ENCODE measurements at places on chromosomes 13 and 19.

DNA sequence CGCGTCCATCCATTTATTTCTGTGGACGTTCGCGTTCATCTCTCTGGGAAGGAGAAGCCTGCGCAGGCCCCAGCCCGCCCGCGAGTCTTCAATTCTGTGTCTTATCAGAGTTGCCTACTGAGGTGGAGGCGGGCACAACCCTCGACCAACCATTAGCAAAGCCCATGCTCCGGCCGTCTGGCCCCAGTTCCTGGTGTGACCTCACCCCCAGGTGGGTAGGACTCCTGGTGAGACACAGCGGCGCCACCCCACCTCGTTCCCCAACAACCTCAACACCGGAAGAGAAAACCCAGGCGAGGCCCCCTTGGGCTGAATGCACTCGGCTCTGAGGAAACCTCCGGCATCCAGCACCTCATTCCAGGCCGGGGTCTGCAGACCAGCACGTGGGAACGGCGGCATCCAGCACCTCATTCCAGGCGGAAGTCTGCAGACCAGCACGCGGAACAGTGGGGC lies 14.7 kb downstream of the ZNF787 start:
- DNase-seq, result no peak

GRCh38 chr19:2270157-2270422 lies 11.9 kb downstream of the PEAK3 start:
- no peak for DNase-seq

- DNase-seq, result no peak
These were observed 95.2 kb downstream of the ELF1 start for GRCh38 chr13:40923867-40924266.

GRCh38 chr13:20178156-20178555 lies 14.6 kb downstream of the GJB2 start:
- no peak for DNase-seq

- DNase-seq, result no peak
These were observed 55.4 kb downstream of the KDM4B start for GRCh38 chr19:5024282-5024681.

DNA sequence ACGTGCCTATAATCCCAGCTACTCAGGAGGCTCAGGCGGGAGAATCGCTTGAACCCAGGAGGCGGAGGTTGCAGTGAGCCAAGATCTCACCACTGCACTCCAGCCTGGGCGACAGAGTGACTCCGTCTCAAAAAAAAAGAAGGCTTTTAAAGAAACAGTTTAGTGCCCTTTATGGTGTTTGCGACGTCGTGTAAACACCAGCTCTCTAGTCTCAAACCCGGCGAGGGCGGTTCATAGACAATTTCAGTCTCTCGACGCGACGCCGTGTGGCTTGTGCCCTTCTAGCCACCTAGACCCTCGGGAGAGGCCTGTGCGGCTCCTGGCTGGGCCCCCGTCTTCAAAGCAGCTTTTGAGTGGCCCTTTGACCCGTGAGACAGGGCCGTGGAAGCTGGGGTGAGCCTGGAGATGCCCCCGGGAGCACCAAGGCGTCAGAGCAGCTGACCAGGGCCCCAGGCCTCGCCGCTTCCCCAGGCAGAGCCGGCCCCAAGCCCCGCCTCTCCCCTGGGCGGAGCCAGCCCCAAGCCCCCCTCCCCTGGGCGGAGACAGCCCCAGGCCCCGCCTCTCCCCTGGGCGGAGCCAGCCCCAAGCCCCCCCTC lies 5.0 kb upstream of the MADCAM1 start:
- DNase-seq, result no peak

DNA sequence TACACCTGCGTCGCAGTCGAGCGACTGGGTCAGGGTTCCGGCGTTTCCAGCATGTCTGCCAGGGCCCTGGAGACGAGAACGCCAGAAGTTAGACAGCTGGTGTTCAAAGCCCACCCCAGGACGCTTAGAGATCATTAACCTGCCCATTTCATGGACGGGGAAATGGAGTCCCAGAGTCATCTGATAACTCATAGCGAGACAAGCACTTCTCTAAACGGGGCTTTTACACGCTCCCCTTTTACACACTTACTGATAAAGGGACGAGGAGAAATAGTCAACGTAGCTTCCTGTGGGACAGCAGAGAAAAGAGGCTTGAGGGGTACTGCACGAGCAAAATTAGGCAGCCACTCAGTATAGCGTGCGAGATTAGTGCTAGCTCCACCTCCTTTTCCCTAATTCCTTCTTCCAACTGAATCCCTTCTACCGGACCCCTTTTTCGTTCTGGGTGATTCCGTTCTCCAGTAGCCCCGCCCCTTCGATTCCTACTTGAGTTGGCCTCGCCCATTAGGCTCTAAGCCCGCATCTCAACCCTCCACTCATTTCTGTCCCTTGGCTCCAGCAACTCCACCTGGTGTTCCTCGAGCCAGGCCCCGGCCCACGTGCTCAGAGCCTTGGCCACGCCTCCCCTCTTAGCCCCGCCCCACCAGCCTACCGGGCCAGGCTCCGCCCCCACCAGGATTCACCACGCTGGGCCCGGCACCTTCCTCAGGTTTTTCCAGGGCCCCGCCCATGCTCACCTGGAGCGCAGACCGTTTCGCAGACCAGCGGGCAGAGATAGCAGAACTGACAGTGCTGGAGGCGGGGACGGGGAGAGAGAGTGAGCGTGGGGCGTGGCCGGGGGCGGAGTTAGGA lies 3.7 kb downstream of the HRC start:
- peak; percentile 64 for DNase-seq

DNA sequence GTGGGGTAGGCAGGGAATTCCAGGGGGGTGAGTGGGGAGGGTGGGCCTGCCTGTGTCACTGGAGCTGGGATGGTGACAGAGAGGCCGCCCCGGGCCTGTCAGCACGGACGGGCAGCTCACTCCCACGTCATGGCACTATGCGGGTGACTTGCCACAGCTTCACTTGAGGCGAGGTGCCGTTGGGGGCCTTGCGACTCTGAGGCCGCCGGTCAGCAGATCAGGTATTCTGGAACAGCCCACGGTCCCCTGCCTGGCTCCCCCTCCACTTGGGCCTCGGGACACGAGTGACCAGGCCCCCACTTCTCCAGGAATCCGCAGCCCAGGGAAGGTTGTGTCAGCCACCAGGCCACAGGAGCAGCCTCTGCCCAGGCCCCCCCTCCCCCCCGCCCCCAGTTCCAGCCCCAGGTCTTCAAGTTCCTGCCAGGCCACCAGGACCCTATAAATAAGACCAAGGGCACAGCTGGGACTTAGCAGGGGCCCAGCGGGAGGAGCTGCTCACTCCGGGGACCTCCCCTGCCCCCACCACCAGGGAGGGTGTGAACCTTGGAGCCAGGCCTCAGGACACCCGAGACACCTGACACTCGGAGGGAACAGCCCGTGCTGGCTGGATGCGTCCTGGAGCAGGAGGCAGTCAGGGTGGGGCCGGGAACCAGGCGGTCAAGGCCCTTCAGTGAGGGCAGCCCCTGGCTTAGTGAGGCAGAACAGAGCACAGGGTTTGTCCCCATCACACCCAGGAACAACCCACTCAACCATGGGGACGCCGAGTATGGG lies 2.7 kb upstream of the MIDN start:
- DNase-seq, result no peak

DNA sequence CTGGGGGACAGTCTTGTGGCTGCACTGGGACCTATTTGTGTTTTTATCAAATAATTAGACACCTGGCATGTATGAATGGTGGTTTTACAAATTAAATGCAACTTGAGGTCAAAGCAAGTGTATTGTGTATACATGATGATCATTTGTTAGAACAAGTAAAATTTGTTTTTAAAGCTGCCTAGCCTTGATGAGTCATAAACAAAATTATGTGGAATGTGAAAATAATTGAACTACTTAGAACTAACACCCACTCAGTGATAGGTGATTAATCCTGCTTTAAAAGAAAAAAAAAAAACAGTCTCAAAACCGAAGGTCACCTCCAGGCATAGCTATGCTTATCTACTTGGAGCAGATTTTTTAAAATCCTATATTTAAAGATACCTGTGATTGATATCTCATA lies 770.3 kb upstream of the SLITRK5 start:
- no peak for DNase-seq

DNA sequence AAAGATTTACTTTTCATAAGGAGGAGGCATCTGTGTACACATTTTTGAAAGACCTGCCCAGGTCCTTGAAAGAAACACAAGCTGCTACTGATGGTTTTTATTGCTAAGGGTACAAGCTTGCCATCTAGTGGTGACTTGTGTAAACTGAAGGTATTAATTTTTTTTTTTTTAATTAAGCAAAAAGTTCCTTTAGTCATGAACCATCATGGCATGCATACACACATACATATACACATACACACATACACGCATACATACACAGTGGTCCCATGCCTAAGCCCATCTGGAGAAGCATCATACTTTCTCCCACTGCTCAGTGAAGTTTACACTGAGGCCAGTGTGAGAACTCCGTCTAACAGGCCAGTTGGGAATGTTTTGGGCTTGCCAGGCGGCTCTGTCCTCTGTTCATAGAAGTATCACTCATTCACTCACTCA lies 312.5 kb downstream of the DCLK1 start:
- DNase-seq, result peak; percentile 65

DNA sequence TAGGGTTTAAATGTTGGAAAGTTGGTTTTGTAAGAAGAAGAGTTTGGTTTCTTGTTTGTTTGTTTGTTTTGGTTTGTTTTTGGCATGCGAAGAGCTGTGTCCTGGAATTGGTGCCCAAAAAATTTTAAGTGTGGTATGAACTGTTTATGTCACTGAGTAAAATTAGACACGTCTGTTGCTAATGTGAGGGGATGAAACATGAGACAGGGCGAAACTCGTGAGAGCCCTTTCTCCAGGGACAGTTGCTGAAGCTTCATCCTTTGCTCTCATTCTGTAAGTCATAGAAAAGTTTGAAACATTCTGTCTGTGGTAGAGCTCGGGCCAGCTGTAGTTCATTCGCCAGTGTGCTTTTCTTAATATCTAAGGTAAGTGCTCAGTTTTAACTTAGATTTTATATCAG lies at the start of gene SGCG:
Gene SGCG (plus strand): TSS at position 269 of the 400 bp plus-strand sequence. CDS start 22,716 bp downstream, outside the sequence.
- no peak for DNase-seq

DNA sequence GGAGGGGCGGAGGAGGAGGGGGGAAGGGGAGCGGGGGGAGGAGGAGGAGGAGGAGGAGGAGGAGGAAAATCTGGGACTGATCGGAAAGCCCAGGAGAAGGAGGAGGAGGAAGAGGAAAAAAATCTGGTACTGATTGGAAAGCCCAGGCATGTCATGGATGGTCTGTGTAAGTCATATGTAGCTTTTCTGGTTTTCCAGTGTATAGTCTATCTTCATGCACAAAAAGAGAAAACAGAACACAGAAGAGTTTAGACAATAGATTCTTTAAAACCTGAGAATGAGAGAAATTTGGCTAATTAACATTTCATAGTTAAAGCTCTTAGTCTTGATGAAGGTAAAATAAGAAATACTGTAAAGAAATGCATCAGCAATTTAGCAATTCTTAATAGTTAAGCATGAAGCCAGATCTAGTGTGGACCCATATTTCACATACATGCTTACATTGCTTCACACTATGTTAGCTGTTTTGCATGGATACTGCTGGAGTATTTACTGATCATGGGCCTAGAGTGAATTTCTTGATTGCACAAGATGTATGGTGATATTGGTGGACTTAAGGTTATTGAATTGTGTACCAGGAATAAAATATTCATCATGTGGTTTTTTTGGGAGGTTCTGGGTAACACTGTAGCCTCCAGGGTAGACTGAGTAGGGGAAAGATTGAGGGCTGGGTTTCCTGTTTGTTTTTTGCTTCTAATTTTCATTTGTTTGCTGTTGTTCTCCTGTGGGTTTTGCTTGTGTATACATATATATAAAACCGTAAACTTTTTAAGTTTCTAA lies 41.4 kb downstream of the SUCLA2 start:
- no peak for DNase-seq

- DNase-seq, result peak; percentile 58
These were observed at the start of gene KIRREL2 for GRCh38 chr19:35856546-35857149. Gene KIRREL2 (plus strand): TSS chr19:35856911. CDS start chr19:35857120, 209 bp downstream.

DNA sequence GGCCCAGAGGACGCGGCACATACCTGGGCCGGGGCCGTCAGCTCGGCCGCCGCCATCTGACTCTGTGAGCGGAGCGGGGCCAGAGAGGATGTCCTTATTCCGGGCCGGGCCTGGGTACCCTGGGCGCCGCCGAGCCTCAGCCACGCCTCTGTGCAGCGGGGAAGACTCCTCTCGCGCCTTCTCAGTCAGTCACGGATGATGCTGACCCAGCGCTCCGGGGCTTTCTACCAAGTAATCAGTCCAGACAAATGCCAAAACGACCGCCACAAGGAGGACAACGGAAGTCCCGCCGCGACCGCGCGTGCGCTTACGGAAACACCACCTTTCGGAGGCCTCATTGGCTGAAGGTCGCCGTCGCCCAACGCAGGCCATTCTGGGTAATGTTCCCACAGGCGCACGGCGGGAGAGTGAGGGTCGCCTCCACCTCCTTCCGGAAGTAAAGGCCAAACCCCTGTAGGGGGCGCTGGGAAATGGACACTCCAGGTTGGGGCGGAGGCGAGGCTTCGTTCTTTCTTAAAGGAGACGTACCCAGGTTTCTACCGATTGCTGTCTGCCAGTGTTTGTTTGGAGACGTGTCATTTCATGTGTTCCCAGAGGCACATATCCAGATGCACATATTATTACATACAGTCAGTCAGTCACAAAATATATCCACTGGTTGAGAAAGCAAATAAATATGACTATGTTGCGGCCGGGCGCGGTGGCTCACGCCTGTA lies at the start of gene ZNF256:
Gene ZNF256 (minus strand): TSS at position 288 of the 716 bp plus-strand sequence. CDS start 232 bp downstream, at position 56.
- peak; percentile 97 for DNase-seq

- DNase-seq, result no peak
These were observed 158.0 kb downstream of the DLEU7 start for GRCh38 chr13:50685491-50685890.

DNA sequence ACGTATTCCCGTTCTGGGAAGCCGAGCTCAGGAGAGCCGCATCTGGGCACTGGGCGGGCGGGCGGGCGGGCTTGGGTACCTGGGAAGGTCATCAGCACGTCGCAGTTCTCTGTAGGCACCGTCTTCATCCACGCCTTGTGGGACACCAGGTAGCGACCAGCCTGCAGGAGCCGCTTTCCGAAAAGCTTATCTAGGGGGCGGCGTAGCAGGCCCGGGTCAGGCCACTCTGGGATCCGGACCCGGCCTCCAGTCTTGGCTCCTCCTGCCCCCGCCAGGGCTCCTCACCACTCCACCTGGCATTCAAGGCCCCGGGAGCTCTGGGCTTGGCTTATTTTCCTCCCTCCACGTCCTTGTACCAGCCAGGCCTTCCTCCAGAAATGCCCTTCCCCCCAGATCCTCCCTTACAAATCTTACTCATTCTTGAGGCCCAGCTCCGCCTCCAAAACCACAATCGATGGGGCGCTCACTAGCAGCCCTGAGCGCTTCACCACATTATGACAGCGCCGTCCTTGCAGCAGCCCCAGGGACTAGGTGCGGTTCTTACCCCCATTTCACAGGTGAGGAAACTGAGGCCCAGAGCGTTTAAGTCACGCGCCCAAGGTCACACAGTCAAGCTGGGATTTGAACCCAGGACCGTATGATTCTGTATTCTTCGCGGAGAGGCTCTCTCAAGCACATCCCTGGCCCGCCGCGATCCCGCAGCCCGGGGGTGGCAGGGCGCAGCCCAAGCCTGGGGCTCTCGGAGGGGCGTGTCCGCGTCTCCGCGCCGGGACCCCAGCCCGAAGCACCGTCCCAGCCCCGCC lies 843 bp downstream of the ANO8 start:
- DNase-seq, result peak; percentile 91
